ENCODE measurements at places on chromosomes 3 and 15.

DNA sequence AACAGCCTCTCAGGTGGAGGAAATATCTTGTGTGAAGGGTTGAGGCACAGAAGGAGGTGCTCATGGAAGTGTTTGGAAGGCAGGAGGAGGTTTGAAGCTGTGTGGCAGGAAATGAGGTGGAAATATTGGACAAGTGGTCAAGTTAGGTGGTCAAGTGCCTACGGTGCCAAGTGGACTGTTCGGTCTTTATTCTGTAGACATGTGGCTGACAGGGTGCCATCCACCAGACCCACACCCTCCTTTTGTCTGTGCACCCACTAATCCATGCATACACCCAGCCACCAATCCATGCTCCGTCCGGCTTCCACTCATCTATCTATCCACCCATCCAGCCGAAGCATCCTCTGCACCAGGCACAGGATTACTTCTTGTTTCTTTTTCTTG, 2.2 kb downstream of the SLC6A20 start:
- no peak for DNase-seq

- DNase-seq = no peak
These were observed 56.9 kb downstream of the ROPN1B start for GRCh38 chr3:126025862-126026261.

GRCh38 chr15:40229956-40230355, 8.9 kb upstream of the PAK6 start:
- DNase-seq = no peak

DNA sequence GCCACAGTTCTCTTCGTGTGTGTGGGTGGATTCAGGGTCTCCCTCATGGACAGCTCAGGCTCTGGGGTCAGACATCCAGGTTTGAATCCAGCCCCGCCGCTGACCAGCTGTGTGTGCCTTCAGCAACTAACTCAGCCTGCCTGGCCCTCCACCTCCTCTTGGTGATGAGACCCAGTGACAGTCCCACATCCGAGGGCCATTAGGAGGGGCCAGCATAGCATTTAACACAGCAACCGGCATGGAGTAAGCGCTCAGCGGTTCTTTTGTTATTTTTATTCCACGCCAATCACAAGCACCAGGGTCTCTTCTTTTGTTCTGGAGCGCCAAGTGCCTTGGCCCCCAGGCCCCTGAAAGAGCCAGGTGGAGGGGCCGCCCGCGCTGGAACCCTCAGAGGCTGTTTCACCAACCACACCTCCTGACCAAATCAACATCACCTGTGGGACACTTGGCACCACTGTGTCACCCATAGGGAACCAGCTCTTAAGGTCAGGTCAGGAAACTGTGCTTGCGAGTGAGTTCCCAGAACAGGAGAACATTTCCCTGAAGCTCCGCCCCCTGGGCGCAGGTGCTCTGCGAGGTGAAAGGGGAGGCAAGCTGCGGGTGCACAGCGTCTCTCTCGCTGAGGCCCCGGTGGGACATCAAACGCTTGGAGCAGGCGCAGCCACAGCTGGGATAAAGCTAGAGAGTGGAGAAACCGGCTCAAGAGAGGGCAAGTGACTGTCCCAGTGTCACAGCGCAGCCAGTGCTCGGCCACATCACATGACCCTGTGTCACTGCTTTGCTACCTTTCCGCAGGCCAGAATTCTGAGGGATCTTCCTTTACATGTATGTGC, 311.3 kb downstream of the UACA start:
- DNase-seq = no peak

GRCh38 chr15:64701051-64701450, 74.3 kb downstream of the RBPMS2 start:
- DNase-seq = no peak

DNA sequence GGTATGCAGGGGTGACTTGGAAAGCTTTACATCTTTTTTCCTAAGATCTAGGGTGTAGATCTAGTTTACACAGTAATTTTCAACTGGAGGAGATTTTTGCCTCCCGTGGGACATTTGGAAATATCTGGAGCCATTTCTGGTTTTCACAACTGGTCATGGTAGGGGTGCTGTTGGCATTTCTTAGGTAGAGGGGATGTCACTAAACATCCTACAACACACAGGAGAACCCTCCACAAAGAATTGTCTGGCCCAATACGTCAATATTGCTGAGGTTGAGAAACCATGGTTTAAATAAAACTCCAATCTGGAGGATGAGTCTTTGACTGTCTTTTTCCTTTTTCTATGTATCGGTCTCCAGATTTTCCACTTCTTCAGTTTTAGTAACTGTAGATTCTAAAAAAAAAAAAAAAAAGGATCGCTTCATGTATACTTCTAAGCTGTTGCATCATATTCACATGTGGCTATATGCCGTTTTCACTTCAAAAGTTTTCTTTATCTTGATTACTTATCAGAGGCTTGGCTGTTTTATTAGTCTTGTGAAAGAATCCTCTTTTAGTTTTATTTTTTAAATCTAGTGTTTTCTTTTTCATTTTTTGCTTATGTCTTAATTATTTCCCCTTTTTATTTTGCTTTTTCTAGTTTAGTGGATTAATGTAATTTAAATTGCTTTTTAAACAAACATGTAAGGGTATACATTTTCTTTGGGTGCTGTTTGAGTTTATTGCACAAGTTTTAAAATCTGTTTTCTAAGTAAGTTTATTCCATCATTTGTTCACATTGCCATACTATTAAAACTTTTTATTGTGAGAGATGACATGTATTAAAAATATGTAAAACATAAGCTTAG, 21.2 kb downstream of the UBE2Q2 start:
- DNase-seq = no peak

DNA sequence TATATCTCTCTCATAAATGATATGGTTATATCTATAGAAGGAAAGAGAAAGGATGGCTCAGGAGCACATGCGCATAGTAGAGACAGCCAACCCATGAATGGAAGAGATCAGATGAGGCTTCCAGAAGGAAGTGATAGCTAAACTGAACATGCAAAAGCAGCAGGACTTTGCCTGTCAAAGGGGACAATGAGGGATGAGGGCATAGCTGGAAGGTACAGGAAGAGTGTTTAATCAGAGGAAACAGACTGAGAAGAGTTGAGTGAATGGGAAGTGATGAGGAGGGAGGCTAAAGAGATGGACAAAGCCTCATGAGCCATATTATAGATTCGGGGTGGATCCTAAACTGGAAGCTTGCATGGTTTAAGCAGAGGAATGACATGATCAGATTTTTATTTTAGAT, 26.5 kb upstream of the VEPH1 start:
- DNase-seq = no peak

GRCh38 chr3:55828712-55829111, 341.6 kb upstream of the WNT5A start:
- no peak for DNase-seq

- DNase-seq = no peak
These were observed 3.9 kb downstream of the MAPKAPK3 start for GRCh38 chr3:50620820-50621219.

- DNase-seq = no peak
These were observed 89.8 kb upstream of the SLC2A2 start for GRCh38 chr3:171116365-171116764.

GRCh38 chr3:127411083-127411727, 123.4 kb upstream of the PRR20G start:
- DNase-seq = no peak

- DNase-seq = no peak
These were observed 466.6 kb downstream of the RAP2B start for GRCh38 chr3:153628591-153628990.

DNA sequence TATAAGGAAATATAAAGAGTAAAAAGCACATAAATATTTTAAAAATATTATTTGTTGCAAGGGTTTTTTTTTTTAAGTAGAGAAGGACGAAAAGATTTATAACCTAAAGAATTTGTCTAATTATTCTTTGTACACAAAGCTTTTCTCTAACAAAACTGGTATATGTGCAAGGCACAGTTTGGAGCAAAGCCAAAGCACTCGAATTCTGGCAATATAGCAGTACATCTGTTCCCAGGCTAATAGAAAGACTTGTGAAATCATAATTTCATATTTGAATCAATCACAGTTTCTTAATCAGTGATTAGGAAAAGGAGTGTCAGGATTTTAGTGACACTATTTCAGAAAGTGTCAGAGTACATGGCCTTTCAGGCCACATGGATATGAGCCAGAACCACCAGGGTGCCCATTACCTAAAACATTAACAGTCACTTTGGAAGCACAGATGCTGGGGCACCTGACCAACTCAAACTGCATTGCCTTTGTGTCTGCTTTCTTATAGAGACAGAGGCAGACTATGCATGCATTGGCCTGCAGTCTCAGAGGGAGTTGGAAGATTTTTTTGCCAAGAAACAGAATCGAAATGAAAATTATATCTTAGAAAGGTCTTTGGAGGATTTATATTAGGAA, 651.8 kb upstream of the SGO1 start:
- no peak for DNase-seq
